ENCODE measurements at places on chromosomes 1 and 21.
A peak's percentile ranks its signal among the peaks of the same experiment; 100 is the strongest.

- no peak for DNase-seq
Observed at GRCh38 chr21:15029077-15029476, 35.7 kb downstream of the NRIP1 start.

- DNase-seq, result no peak
Observed at GRCh38 chr21:19340303-19340702, 936.7 kb upstream of the TMPRSS15 start.

DNA sequence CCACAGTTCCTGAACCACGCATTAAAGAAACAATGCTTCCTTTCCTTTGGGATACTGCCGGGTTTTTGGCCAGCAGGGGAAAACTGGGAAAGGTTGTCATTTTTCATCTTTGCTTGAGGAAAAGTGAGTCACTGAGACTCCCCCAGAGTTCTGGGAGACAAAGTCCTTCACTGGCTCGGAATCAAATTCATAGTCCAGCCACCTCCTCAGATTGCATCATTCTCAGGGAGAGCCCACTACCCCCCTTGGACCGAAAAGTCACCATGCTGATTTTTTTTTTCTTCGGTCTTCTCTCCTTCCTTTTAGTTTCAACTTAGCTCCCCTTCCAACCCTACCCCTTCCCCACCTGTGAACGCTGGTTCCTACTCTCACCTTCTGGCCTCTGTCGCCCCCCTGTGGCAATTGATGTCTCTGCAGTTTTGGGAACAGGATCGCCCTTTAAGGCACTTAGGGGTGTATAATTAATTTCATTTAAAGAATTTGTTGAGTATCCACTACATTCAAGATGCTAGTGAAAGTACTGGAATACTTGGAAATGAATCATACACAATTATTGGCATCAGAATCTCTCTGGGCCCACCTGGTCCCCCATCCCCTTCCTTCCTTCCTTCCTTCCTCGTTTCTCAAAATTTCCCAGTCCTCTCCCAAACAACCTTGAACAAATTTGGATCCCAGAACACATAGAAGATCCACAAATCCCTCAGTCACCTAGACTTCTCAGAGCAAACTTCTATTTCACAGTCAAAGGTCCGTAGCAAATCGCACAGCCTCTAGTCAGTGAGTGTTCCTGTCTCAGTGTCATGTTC is 6.9 kb downstream of the ACKR1 start:
- peak; percentile 33 for DNase-seq

GRCh38 chr1:205077158-205077933 is 6.9 kb downstream of the TMEM81 start:
- DNase-seq, result no peak

GRCh38 chr1:182552527-182552926 is 36.5 kb downstream of the RNASEL start:
- DNase-seq, result no peak

DNA sequence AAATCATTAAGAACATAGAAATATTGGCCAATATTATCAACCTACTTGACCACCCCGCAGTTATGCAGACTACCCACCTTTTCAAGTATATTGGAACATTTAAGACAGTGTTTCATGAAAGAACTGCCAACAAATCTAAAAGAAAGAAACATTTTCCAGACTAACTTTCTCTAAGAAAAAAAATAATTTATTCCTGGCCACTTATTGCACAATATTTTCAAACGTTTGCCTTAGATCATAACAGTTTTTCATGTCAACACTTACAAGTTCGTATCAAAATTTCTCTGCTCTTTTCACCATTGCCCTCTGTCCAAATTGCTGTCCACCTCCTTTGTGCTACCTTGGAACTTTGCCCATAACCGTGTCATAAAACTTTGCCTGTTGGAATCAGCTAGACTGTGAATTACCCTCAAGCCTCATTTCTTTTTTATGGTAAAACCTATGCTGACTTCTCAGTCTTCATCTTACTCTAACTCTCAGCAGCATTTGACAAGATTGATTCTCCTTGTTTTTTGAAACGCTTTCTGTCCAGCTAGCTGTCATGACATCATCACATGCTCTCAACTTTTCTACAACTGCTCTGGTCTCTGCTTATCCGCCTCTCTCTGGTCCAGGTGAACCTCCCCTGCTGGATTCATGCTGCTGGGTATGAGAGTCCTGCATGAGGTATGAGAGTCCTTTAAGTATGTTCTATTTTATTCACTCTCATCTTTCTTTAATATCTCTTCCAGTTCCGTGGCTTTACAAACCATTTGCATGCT is 92.8 kb upstream of the CHRM3 start:
- no peak for DNase-seq

- no peak for DNase-seq
Observed at GRCh38 chr21:32207406-32207716, 71.5 kb downstream of the MIS18A start.

DNA sequence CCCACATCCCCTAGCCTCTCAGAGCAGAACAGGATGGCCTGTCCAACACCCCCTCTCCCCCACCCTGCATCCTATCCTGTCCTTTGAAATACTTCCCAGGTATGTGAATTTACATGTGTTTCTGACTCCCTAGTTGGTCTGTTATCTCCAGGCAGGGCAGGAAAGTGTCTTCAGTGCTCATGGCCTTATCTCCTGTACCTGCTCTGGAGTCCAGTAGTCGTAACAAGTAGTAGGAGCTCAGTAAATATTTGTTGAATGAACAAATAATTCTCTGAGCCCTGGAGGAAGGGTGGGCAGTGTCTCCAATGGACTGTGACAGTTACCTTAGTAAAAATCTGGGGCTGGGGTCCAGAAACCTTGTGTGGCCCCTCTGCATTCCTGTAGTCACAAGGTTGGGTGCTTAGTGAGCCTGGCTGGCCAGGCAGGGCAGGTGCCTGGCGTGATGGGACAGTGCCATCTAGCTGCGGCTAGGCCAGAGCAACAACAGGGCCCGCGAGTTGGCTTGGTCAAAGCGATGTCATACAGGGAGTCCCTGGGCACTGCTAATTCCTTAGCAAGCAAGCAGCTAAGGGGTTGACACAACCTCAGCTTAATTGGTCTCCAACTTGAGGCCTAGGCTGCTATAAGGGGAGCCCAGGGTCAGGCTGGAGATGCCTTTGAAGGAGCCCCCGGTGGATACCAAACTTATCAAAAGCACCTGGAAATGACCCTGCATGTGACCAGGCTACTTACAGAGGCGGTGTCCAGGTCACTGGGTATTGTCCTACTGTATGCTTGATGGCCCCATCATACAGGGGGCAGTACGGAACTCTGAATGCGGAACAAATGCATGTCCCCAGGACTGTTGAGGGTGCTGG is 89.0 kb upstream of the PPM1J start:
- peak; percentile 40 for DNase-seq

- no peak for DNase-seq
Observed at GRCh38 chr1:41670217-41670957, 185.9 kb upstream of the EDN2 start.

DNA sequence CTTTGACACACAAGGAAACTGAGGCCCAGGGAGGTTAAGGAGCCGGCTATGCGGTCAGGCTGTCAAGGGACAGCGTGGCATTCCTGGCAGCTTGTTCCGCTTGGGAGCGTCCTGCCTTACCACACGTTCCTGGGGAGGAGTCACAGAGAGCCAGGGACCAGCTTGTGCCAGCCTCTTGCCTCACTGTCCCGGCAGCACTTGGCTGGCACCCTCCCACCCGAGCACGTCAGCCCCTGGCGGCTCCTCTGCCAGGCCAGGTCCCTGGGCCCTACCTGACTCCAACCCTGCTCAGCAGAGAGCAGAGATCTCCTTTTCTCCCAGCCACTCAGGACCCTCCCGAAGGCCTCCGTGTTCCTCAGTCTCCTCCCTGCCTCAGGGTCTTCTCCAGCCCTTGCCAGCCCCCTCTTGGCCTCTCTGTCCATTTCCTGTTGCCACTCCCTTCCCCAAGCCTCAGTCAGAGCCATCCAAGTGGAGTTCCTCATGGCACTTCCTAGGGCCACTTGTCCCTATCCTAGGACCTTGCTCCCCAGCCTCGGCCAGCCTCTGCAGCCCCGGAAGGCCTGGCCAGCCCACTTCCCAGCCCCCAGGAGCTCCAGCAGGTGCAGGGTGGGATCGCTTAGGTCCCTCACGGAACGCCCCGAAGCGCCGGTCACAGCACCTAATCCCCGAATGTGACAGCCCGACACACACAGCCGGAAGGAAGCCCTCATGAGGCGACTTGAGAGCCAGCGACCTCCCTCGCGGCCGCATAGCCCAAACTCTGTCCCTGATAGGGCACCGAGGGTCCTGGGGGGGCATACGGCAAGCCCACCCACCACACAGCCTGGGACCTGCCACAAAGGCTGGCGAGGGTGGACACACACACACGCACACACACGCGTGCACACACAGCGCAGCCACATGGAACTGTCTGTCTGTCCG is 130.3 kb downstream of the CASZ1 start:
- DNase-seq, result no peak

GRCh38 chr21:46144464-46145070 is 10.8 kb downstream of the FTCD start:
- DNase-seq, result no peak

- no peak for DNase-seq
Observed at GRCh38 chr1:100614570-100614969, 76.6 kb downstream of the GPR88 start.

- no peak for DNase-seq
Observed at GRCh38 chr1:229137271-229137670, 133.6 kb upstream of the RAB4A start.

DNA sequence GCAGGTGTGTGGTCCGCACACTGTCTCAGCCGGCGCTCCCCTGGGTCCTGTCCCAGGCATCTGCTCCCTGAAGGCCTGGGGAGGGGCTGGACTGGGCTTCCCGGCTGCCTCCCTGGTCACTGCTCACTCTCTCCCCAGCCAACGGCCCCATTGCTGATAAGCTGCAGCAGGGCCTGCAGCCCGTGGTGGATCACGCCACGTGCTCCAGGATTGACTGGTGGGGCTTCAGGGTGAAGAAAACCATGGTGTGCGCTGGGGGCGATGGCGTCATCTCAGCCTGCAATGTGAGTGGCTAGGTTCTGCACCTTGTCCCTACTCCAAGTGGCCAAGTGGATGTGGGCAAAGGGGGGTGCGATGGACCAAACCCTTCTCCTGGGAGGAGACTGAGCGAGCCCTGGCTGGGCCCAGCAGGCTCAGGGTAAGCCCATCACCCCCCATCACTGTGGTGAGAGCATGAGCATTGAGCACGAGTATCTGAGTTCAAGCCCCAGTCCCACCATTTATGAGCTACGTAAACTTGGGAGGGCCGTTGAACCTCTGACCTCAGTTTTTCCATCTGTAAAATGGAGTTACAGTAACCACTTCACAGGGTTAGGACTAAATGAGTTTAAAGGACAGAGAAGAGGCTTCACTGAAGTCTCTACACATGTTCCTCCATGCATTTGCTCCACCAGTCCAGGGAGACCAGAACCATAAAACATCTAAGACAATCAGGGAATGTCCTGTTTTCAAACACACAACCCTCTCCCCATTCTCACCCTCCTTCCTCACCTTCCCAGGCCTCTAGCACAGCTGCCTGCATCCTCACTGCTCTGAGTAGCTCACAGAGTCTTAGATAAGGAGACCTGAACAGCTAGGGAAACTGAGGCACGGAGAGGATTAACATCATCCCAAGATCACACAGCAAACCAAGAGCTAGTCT is 6.5 kb downstream of the CTRC start:
- no peak for DNase-seq

DNA sequence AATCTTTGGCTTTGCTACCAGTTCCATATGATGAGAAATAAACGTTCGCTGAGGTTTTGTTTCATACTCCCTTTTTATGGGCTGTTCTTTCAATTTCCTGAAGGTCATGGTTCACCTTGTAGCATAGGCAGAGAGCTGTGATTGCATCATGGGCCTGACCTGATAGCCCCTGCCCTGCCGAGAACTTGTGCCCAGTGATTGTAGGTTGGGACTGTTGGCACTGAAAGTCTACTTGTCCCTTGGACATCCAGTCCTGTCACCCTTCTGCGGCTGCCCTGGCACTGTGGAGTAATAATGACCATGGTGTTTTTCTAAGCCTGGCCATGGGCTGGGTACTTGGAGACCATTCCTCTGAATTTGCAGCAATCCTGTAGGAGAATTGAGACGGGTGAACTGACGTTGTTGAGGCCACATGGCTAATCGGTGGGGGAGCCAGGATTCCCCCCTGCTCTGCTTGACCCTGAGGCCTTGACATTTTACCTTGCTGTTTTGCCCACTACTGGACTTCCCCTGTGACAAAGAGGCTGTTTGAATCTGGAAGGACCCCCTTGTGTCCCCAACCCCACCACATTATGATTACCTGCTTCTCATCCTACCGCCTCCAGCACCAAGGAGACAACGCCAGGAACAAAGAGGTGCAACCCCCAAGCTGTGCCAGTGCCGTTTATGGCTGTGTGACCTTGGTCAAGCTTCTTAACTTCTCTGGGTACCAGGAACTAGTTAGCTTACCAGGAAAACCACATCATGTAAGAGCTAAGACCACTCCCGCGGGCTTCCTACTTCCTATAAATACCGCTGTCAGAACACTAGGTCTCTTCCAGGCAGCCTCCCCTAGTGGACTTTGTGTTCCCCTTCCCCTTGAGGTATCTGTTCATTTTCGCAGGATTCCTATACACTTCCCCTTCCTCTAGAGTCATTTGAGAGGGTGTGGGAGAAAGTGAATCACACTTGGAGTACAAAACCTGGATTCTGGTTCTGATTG is 23.4 kb downstream of the SESN2 start:
- no peak for DNase-seq

DNA sequence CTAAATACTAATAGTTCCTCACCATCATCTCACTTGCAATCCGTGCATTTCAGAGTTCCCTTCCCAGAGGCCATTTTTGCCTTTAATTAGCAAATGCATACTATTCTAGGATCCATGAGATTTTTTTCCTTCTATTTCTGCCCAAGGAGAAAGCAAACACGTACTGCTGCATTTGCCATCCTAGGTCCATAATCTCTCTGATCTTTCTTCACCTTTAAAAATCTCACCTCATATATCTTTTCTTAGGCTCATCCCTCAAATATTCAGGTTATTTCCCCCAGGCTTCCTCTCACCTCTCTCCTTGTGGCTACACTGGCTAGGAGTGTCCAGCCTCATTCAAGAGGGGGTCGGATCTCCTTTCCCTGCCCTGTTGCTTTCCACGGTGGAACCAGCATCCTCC is 338.6 kb downstream of the SETD4 start:
- DNase-seq, result no peak

GRCh38 chr1:7898962-7899361 is 41.7 kb downstream of the TNFRSF9 start:
- DNase-seq, result no peak

Measured in activated CD4-positive, alpha-beta T cell treated with anti-CD3 and anti-CD28 coated beads for 24 hours (primary cell).